ENCODE measurements at places on chromosomes 1 and 21.

GRCh38 chr1:246526915-246527314, 19.8 kb upstream of the SMYD3 start:
- DNase-seq = no peak

GRCh38 chr1:153771261-153771660, 3.9 kb upstream of the SLC27A3 start:
- DNase-seq = no peak

GRCh38 chr1:114341299-114341698, 169.7 kb downstream of the TRIM33 start:
- DNase-seq = no peak

GRCh38 chr1:38118976-38119375, 72.4 kb upstream of the POU3F1 start:
- DNase-seq = no peak

GRCh38 chr1:22126531-22126930, 16.4 kb downstream of the WNT4 start:
- DNase-seq = no peak

DNA sequence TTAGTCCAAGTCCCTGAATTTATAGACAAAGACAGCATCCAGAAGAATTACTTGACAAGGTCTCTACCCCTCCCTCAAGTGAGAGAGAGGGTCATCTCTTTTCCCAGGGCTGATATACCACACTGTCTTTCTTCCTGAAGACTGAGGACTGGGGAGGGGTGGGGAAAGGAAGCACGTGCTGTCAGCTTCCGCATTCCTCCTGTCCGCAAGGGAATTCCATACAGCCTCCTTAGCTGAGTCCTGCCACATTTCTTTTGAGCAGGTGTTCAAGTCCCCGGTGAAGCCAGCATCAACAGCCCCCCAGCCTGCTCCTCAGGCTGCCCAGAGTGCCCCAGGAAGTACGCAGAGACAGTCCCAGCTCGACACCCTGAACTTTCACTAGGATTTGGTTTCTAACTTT, 34.2 kb downstream of the PCAT6 start:
- DNase-seq = no peak

GRCh38 chr1:233664253-233664652, 50.3 kb downstream of the KCNK1 start:
- DNase-seq = no peak

DNA sequence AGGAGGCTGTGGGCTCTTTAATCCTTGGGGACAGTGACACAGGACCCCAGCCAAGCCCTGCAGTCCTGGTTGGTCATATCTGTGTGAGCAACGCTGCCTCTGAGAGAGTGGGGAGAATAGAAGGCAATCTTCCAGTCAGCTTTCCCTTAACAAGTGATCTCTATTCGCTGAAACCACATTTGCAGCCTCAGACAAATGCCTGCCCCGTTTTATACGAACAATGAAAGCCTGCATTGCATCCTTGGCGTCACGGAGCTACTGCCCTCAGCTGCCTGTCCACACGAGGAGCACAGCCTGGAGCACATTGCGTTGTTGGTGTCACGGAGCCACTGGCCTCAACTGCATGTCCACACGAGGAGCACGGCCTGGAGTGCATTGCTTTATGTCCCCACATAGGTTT, 150.2 kb upstream of the ARHGEF16 start:
- no peak for DNase-seq

- no peak for DNase-seq
Observed at GRCh38 chr1:92441697-92442342, 44.9 kb downstream of the GFI1 start.

GRCh38 chr1:216046336-216046735, 376.9 kb downstream of the USH2A start:
- DNase-seq = no peak

DNA sequence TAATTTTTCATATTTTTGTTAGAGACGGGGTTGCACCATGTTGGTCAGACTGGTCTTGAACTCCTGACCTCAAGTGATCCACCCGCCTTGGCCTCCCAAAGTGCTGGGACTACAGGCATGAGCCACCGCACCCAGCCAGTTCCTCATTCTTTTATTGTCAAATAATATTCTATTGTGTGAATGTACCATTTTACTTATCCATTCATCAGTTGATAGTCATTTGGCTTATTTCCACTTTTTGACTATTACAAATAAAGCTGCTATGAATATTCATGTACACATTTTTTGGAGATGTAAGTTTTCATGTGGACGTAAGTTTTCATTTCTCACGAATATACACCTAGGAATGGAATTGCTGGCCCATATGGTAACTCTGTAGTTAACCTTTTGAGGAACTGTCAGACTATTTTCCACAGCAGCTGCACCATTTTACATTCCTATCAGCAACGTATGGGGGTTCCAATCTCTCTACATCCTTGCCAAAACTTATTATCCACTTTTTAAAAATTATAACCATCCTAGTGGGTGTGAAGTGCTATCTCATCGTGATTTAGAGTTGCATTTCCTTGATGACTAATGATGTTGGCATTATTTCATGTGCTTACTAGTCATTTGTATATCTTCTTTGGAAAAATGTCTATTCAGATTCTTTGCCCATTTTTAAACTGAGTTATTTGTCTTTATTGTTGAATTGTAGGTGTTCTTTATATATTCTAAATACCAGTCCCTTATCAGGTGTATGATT, 12.7 kb downstream of the PACC1 start:
- DNase-seq = no peak

GRCh38 chr1:27602462-27603308, 1.3 kb downstream of the AHDC1 start:
- DNase-seq = no peak

DNA sequence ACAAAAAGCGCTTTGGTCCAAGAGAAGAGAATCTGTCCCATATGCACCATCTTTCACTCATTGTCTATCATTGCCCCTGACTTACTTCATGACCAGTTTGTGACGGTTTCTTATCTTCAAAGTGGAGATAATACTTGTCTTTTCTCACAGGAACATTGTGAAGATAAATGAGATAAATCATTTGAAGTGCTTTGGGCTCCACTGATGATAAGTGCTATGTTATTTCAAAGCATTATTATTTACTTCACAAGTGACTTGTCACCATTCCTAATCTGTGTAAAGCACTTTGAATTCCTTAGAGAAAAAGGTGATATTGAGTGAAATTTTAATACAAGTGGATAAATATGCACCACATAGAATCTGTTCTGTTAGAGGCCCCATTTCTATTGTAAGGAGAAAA, 731.6 kb upstream of the PTBP2 start:
- DNase-seq = no peak

DNA sequence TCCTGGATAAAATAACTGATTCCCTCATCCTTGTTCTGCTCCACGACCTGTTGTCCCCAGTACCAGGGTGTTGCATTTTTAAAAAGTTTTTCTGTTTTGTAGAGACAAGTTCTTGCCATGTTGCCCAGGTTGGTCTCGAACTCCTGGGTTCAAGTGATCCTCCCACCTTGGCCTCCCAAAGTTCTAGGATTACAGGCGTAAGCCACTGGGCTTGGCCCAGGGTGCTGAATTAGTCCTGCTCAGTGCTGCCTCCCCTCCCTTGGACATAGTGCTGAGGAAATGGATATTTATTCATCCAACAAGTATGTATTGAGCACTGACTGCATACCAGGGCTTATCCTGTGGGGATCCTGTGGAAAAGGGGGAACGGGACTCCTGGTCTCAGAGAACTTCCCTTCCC, 126.4 kb downstream of the PTPRU start:
- DNase-seq = no peak

DNA sequence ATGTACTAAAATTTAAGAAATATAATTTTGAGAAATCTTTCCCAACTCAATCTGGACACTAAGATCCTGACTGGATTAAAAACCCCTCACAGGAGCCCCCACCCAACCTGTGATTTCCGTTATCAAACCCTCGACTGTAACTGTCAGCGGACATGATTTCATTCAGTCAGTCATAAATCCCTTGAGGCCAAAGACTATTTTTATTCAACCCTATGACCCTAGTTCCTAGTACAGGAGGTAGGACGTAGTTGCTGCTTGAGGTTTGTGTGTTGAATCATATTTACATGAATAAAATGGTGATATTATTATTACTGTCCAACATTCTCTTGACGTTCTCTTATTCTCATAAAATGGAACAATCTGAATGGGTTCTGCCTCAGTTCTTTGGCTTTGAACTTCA, 73.1 kb upstream of the DYNLT5 start:
- DNase-seq = no peak

DNA sequence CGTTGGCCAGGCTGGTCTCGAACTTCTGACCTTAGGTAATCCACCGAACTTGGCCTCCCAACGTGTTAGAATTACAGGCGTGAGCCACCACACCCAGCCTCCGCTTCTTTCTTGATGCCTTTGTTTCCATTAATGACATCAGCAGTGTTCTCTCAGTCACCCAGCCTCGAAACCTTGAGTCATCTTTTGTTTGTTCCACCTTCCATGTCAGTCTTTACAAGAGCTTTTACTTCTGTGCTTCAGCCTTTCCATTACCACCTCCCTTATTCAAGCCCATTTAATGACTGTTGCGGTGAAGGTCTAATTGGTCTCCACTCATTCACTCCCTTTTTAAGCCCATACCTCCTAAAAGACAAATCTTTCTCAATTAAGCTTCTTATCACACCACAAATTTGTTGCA, 146.6 kb upstream of the ADGRL2 start:
- DNase-seq = no peak

- no peak for DNase-seq
Observed at GRCh38 chr1:172393354-172393753, 27.1 kb upstream of the C1orf105 start.

DNA sequence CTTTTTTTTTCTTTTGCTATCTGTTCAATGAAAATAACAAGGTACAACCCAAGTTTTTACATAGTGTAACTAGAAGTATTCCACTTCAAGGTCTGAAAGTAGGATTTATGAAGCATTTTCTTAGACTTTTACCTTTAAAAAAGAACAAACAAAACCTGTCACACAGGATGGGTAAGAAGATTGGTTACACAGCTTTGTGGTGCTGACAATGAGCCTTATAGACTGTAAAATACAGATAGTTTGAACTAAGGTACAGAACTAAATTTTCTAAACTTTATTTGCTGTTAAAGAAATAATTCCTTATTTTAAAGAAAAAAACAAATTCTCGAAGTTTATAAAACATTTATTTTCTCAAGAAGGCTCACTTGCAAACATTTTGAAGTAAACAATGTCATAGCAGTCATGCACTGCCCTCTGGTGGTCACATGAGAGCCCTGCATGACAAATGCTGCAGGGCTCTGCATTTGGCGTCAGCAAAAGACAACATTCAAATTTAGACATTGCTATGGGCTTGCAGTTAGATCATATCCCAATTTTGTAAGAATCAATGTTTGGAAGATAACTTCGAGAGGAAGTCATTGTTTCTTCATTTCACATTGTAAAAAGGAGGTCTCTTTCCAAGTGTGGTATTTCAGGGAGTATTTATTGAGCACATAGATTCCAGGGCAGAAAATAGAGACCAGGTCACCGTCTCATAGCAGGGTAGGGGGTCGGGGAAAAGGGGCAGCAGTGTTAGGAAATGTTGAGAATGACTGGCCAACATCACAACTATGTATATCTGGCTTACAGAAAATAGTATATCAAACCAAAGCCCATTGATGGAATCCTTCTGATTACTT, 115.3 kb upstream of the FMN2 start:
- DNase-seq = no peak

DNA sequence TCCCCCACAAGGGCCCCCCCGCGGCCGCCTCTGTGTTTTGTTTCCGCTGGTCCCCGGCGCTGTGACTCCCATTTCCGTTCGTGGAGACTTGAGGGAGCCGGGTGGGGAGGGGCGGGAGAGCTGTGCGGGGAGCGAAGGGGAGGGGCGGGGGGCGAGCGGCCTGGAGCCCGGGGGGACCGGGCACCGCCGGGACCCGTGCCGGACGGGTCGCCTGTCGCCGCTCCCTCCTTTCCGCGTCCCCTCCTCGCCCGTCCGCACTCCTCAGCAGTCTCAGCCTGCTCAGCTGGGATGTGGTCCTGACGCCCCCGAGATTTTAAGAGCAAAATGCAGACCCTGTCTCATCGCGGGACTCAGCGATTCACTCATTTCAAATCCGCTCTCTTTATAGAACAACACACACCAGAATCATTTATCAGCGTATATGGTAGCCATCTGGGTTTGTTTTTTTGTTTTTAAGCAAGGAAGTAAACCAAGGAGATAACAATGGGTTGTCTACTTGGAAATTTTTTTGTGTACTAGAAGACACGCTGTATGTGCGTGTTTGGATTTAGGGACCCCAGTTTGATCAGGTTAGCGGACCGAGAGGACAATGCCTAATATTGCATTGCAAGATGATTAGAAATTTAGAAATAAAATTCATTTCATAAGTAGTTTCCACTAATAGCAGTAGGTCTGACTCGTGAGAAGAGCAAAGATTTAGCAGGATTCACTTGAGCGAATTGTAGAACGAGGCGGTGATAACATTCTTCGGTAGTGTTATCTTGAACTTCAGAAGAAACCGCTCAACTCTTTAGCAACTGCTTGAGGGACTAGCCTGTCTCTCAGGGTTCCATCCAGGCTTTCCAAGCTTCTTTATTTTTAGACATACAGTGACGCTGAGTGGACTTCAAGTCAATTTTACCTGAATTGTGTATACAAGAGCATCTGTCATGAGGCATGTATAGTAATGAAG, 1.1 kb downstream of the GABPA start:
- DNase-seq = peak; percentile 33

DNA sequence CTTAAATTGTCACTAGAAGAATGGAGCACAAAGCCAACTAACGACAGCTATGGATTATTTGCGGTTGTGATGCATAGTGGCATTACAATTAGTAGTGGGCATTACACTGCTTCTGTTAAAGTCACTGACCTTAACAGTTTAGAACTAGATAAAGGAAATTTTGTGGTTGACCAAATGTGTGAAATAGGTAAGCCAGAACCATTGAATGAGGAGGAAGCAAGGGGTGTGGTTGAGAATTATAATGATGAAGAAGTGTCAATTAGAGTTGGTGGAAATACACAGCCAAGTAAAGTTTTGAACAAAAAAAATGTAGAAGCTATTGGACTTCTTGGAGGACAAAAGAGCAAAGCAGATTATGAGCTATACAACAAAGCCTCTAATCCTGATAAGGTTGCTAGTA, 13.5 kb downstream of the USP1 start:
- no peak for DNase-seq

DNA sequence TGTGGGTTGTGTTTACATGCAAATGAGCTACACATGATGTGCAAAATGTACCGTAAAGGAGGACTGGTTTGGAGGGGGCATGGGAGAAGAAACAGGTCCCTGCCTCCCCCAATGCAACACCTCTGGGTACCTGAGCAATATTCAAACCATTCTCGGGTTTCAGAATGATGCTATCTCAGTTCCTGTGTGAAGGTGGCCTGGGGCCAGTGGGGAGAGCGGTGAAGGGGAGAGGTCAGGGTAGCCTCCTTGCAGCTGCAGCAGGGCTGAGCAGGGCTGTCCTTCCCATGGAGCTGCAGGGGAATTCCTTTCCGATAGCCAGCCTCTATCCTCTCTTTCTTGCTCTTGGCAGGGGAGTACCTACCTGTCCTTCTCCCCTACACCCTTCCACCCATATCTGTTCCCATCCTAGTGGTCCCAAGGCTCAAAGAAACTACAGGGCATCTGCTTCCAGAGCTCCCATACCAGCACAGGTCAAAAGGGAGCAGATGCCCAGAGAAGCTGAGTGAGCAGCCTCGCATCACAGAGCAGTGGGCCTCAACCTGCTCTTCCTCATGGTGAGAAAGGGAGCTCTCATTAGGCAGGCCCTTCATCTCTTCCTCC, 11.9 kb downstream of the MEF2D start:
- no peak for DNase-seq

GRCh38 chr1:47226839-47227215, 5.2 kb downstream of the TAL1 start:
- no peak for DNase-seq

Measured in NCI-H187 treated with DMSO at 0.1 percent for 48 hours (cell line).